Uterine smooth muscle cell (primary cell): ENCODE measurements at places on chromosomes 3 and 15. TPM values are rescaled to one million over a fixed set of nuclear protein-coding genes. Genes with fewer than 3 reads are reported as not detected.

LMAN1L gene
- total RNA-seq = 0.11 TPM in 1 of 2 replicates, not detected in the other

PATL2 gene
- 0.62 and 0.77 TPM in 2 replicates for total RNA-seq

B4GALT4 gene
- total RNA-seq = 36.0 and 42.1 TPM in 2 replicates

HCLS1 gene
- 2.1 and 2.5 TPM in 2 replicates for total RNA-seq

SV2B gene
- under 0.01 and 0.12 TPM in 2 replicates for total RNA-seq

ROPN1 gene
- not detected in 2 replicates for total RNA-seq

ANKUB1 gene
- total RNA-seq = not detected in 2 replicates

XCR1 gene
- under 0.01 TPM in 1 of 2 replicates, not detected in the other for total RNA-seq

CPLX3 gene
- not detected in 2 replicates for total RNA-seq

MESP2 gene
- total RNA-seq = 0.55 and 0.75 TPM in 2 replicates
